Karpas-422 (cell line): ENCODE measurements at places on chromosomes 4 and X.

DNA sequence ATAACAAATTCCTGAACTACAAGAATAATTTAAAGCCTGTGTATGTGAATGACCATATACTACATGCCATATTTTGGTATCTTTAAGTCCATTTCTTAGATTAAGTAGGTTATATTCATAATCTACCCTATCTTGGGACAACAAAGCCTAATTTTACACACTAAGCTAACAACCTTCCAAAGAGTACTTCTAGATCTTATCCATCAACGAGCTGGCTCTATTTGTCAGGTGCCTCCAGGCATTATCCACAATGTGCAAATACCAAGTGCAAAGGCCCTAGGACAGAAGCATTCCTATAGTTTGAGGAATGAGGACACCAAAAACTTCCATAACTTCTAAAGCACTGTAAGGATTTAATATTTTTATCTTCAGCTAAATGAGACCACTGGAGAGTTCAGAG, 3.5 kb downstream of the SLBP start:
- DNase-seq, result no peak

GRCh38 chrX:136909706-136910564, 29.4 kb upstream of the RBMX start:
- DNase-seq, result peak; percentile 85

- no peak for DNase-seq
These were observed 1526.2 kb downstream of the RPA4 start for GRCh38 chrX:98409867-98410266.

GRCh38 chr4:10459305-10459704, 2.1 kb upstream of the ZNF518B start:
- DNase-seq, result no peak

GRCh38 chrX:110691446-110691845, 104.2 kb downstream of the CHRDL1 start:
- DNase-seq, result no peak

DNA sequence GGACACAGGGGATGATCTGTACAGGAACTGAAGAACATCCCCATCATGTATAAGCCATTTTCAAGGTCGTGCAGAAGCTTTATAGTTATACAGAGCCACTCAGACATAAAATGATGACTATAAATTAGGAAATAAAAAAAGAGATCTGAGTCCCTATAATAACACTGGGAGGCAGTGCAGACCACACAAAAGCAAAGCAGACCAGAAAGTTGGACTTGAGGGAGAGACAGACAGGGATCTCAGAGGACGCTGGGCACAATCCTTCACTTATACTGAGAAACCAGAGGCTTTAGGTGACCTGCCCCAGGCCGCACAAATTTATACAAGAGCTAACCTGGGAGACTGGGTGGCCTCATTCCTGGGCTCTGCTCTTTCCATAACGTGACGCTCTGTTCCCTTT, 70.5 kb downstream of the HADH start:
- DNase-seq, result peak; percentile 55

GRCh38 chr4:107148904-107149303, 112.8 kb upstream of the DKK2 start:
- DNase-seq, result no peak
